ENCODE measurements at places on chromosomes 16 and 17. TPM values are rescaled to one million over a fixed set of nuclear protein-coding genes. Genes with fewer than 3 reads are reported as not detected.

The SUMO2 gene
- total RNA-seq, result 612 TPM

- H3K4me1 ChIP-seq, result no peaks in the 10 kb centered on the region
- no peak overlapping the region for H3K4me3 ChIP-seq
- no peak for DNase-seq
- H3K27me3 ChIP-seq, result no peaks in the 10 kb centered on the region
Observed at GRCh38 chr17:73767696-73768095, 123.5 kb upstream of the SDK2 start.

The SLC47A1 gene
- total RNA-seq, result 1.3 TPM

GRCh38 chr17:78361225-78361701 is 1.4 kb upstream of the SOCS3 start:
- peak overlapping the region; percentile 86 for H3K27ac ChIP-seq
- DNase-seq, result peak; percentile 31
- peaks cover 7% of the 10 kb centered on the region for H3K27me3 ChIP-seq
- peaks cover 31% of the 10 kb centered on the region for H3K36me3 ChIP-seq
- peak overlapping the region; percentile 81 for H3K4me3 ChIP-seq

The CHP2 gene
- total RNA-seq, result not detected

DNA sequence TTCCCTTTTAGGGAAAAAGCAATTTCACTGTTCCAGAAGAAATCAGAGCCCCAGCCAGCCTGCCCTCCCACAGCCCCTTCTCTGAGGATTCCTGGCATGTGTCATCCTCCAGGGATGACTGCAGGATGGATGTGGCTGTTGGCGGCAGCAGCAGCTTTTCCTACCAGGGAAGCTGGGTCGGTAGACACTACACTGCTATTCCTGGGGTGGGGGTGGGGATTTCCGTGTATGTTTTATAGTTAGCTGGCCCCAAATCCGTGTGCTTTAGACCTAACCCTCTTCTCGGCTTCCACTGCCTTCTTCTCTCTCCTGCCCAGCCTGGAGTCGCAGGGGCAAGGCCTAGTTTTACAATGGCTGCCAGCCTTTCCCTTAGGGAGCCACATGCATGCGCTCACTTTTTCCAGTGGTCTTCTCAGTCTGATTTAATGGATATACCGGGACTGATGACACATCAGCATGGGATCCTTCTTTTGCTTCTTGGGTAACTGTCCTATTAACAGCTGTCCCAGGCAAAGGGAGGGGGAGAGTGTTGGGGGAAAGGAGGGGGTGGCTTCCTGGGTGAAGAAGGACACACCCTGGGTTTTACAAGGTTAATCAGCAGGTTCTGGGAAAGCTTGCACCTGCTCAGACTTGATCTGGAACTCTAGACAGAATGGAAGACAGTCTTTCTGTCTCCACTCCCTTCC is 2.7 kb upstream of the NFE2L1 start:
- no peak overlapping the region for H3K27ac ChIP-seq
- no peak overlapping the region for H3K4me3 ChIP-seq
- H3K36me3 ChIP-seq, result peaks cover 23% of the 10 kb centered on the region

The MARCHF10 gene
- total RNA-seq, result not detected

GRCh38 chr16:23323224-23324030 is 21.3 kb downstream of the SCNN1B start:
- no peaks in the 10 kb centered on the region for H3K4me1 ChIP-seq
- peaks cover 5% of the 10 kb centered on the region for H3K27me3 ChIP-seq
- no peaks in the 10 kb centered on the region for H3K36me3 ChIP-seq

The ABCC6 gene
- total RNA-seq, result not detected

Data from activated CD4-positive, alpha-beta memory T cell treated with anti-CD3 and anti-CD28 coated beads for 36 hours (primary cell).